ENCODE measurements at places on chromosomes 3 and 15.

DNA sequence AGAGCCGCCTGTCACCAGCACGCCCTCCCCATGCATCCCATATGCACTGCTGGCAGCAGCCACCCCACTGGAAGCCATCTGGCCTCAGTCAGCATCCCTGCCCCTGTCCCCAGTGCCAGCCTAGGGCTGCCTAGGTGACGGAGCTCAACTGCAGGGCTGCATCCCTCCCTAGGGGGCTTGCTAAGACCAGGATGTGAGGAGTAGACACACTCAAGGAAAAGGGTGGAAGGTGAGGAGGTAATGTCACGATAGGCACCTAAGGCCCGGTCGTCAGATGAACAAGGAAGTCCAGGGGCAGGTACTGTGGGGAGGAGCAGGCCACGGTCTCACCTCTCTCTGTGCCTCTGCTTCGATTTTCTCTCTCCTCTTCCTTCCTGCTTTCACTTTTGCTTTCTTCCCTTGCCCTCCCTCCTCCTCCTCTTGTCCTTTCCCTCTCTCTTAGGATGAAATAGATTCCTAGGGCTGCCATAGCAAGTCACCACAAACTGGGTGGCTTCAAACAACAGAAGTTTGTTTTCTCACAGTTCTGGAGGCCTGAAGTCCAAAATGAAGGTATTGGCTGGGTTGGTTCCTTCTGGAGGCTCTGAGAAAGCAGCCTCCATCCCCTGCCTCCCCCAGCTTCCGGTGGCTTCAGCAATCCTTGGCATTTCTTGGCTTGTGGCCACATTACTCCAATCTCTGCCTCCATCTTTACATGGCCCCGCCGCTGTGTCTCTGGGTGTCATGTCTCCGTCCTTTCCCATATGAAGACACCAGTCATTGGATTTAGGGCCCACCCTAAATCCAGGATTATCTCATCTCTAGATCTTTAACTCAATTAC lies 298.3 kb downstream of the SHQ1 start:
- DNase-seq: no peak

GRCh38 chr3:168083906-168084305 lies 11.8 kb downstream of the GOLIM4 start:
- no peak for DNase-seq

DNA sequence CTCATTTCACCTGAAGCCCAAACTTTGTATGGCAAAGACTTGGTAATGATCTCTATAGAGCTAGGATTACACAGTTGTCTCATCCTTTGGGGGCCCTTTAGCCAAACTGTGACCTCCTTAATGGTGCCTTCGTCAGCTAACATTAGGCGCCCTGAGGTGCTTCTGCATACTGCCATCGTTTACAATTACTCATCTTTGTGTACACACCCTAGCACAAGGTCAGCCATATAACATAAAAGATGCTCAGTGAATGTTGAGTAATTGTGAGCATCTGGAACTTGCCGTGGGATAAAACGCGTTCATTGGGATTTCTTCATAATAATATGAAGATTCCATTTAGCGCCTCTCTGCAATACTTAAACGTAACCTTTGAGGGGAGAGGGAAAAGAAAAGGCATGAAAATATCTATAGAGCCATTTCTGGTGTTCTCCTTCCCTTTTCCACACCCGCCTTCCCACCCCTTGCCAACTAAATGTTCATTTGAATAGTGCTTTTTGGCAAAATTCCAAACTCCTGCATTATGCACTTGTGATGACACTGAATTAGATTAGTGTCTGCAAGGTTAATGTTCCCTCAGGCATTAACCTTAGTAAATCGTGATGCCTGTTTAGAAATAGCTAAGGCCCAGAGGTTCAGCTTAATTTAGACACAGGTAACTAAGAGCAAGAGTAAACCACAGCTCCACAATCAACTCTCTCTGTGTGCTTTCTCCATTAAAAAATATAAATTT lies 990 bp upstream of the ZNF148 start:
- no peak for DNase-seq

GRCh38 chr15:92059036-92059970 lies 205.8 kb downstream of the SLCO3A1 start:
- no peak for DNase-seq

- no peak for DNase-seq
Measured at GRCh38 chr3:155809181-155809580, 3.1 kb upstream of the C3orf33 start.

DNA sequence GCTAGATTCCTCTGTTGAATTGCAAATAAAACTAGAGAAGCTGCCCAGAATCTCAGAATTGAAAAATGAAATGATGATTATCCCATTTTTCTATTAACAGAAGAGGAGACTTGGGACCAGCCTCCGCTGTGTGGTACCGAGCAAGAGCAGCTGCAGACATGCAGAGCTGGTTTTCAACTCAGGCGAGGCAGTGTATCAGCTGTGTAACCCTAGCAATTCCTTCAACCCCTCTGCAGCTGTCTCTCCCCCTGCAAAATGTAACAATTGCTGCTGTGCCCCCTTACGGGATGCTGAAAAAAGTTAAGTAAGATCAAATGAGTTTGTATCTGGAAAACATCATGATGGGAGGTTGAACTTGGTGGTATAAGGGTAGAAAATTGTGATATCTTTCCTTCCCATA lies 98.5 kb upstream of the C3orf80 start:
- DNase-seq: no peak

DNA sequence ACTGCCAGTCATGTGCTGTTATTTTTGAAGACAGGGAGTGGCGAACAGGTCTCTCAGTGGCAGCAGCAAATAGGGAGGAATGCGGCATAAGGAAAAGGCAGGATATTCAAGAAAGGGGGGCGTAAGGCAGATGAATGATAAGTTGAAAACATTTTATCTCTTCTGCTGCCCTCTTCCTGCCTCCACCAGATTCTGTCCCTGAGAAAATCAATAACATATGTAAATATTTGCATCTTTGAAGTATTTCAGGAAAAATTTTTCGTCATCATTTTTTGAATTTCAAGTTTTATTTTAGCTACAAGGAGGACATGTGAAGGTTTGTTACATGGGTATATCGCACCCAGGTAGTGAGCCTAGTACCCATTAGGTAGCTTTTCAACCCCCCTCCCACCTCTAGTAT lies 616.7 kb downstream of the MCTP2 start:
- DNase-seq: no peak

DNA sequence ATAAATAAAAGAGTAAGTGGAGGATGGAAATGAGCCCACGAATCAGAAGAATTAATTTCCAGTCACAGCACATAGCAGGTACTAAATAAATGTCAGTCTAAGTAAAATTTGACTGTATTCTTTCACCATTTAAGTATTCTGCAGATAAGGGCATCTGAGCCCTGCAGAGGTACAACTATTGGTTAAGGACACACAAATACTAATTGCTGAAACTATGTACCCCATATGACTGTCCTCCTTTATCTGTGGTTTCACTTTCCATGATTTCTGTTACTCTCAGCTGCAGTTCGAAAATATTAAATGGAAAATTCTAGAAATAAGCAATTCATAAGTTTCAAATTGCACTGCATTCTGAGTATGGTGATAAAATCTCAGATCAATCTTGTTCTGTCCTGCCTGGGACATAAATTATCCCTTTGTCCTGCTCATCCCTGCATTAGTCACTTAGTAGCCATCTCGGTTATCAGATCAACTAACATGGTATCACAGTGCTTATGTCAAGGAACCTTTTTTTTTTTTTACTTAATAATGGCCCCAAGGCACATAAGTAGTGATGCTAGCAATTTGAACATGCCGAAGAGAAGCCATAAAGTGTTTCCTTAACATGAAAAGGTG lies 95.1 kb downstream of the LSAMP start:
- DNase-seq: no peak

DNA sequence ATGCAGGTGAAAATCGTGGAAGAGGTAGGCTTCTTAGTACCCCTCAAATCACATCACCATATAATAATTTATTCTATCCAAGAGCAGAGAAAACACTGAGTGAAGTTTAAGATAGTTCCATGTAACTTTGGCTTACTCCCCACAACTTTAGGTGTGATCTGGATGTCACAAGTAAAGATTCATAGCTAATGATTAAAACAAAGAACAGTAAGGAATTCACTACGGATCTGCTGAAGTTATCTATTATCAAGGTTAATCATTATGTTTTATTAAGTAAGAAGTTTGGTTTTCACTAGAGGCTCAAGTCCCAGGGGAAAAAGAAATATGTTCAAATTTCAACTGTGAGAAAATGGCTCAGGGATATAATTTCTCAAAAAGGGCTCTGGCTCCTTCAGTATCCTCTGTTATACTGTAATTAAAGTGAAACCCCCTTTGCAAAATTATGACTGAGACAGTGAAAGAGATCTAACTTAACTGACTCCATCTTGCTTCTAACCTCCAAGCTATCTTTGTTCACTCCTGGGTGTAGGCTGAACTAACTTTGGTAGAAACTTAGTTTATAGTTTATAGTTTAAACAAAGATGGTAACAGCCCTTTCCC lies 17.1 kb downstream of the CD80 start:
- no peak for DNase-seq

- no peak for DNase-seq
Measured at GRCh38 chr15:27353856-27354255, 382.9 kb downstream of the GABRG3 start.

- DNase-seq: no peak
Measured at GRCh38 chr3:129919357-129919756, 25.8 kb upstream of the TMCC1 start.

- DNase-seq: no peak
Measured at GRCh38 chr15:31472636-31473384, 146.2 kb downstream of the KLF13 start.

GRCh38 chr3:62057339-62058047 lies 315.9 kb downstream of the FEZF2 start:
- no peak for DNase-seq

DNA sequence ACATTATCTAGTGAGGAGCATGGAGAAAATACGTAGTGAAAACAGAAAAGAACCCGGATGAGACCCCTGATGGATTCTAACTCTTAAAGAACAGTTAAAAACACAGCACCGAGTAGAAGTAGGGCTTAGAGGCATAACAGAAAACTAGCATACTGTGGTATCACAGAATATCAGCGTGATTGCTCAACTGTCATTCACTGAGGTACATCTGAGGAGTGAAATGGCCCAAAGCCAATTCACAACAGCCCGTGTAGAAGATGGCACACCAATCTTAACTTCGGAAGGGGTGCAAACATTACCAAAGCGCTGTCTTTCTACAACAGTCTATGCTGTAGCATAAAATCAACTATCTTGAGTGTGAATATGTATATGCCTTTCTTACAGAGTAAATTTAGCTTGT lies 1.8 kb downstream of the CLASP2 start:
- DNase-seq: no peak

GRCh38 chr3:3316521-3316920 lies 137.0 kb upstream of the CRBN start:
- no peak for DNase-seq

- DNase-seq: no peak
Measured at GRCh38 chr15:69414701-69415167, 585 bp downstream of the KIF23 start.

- DNase-seq: no peak
Measured at GRCh38 chr3:119322021-119322834, 28.0 kb downstream of the ARHGAP31 start.

DNA sequence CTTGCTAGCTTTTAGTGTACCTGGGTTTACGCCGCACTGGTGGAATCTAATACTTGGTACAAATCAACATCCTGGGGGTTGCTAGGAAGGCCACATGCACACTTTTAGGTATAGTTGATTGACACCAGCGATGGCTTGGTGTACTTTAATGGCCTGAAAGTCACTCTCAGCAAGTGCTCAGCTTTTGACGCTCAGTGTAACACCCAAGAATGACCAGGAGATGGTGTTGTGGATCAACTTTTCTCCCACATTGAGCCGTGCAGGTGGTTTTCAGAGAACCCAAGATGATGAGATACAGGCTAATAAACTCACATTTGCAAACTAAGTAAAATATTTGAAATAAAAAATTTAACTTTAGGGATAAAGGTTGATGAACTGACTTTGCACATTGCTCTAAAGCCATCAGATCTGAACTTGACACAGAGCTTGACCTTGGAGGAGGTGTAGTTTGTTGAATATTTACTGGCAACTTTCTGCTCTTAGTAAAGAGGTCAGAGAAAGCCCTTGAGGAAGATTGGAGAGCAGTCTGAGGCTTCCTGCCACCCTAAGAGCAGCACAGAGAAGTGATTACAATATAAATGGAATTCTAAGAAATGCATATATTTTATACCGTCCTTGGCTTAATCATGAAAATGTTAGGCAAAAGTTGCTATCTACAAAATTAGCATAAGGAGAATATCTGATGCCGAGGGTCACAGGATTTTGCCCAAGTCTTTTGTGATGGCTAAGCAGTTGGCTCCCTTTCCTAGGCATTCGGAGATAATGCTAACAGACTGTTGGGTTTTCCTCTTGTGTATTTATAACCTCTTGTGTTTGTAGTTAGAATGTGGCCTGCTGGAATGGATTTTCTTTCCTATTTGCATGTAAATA lies 143.4 kb upstream of the RASGRP1 start:
- DNase-seq: no peak

DNA sequence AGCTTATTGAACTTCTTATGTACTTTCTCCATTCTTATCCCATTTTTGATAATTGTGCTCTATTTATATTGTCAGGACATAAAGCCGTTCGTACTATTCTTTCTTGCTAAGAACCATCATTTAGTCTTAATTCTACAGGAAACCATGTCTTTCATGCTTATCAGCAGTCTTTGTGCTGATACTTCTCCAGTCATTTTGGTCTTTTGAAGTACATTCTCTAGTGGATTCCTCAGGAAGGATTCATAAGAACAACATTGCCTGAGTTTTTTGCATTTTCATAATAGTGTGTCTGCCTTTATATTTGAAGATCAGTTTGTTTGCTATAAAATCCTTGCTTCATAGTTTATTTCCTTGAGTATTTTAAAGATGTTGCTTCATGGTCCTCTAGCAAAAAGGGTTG lies 126.6 kb upstream of the NEO1 start:
- no peak for DNase-seq

GRCh38 chr3:64685800-64686445 lies 1.9 kb downstream of the ADAMTS9 start:
- no peak for DNase-seq

- DNase-seq: peak; percentile 7
Measured at GRCh38 chr15:30953731-30954378, 37.6 kb downstream of the MTMR10 start.

- DNase-seq: no peak
Measured at GRCh38 chr15:42193383-42193782, 14.7 kb downstream of the VPS39 start.
